Renal pelvis (tissue), 12 donors: ENCODE measurements at places on chromosomes 2 and 18. TPM values are rescaled to one million over a fixed set of nuclear protein-coding genes. Genes with fewer than 3 reads are reported as not detected.
A peak's percentile ranks its signal among the peaks of the same experiment; 100 is the strongest.

- no peak for DNase-seq
Observed at GRCh38 chr18:77342736-77343135, 93.1 kb downstream of the GALR1 start.

DNA sequence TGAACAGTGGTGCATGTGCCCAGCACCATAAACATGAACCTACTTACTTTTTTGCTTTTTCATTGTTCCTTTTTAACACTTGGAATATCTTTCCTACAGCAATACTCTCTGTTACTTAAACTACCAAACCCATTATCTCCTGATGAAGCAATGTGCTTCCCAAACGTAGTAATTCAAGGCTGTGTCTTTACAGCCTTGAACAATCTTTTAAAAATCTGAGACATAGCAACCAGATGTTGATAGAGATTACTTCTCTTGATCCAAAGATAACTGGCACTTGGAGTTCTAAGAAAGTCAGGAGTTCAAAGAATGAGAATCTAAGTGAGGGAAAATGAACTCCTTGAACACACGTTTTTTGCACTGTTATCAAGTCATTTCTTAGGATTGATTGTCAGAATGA is 40.4 kb downstream of the ATP8B1 start:
- no peak for DNase-seq

GRCh38 chr2:207746131-207746530 is 23.6 kb downstream of the FZD5 start:
- peak; percentile 60 for DNase-seq

DNA sequence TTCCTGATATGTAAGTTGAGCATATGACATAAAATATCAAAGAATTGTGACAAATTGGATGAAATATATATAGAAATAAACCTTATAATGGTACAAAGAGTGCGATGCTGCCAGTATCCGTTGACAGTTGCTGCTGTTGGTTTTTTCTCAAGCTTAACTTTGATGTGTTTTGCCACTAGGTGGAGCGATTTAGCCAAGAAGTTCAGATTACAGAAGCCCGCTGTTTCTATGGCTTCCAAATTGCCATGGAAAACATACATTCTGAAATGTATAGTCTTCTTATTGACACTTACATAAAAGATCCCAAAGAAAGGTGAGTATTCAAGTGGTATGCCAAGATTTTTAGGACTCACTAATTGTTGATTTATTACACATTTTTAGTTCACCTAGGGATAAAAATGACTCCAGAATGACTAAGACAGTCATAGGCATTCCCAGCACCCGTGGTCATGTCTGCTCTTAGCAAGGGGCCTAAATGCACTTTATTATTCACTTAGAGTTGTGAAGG is 2.1 kb downstream of the RRM2 start:
- DNase-seq, result peak; percentile 79

GRCh38 chr18:24055878-24056277 is 41.3 kb downstream of the TTC39C start:
- DNase-seq, result no peak

GRCh38 chr2:32516567-32516966 is 111.3 kb upstream of the TTC27 start:
- DNase-seq, result no peak

GRCh38 chr18:39053571-39053970 is 1488.0 kb upstream of the CELF4 start:
- DNase-seq, result no peak

DNA sequence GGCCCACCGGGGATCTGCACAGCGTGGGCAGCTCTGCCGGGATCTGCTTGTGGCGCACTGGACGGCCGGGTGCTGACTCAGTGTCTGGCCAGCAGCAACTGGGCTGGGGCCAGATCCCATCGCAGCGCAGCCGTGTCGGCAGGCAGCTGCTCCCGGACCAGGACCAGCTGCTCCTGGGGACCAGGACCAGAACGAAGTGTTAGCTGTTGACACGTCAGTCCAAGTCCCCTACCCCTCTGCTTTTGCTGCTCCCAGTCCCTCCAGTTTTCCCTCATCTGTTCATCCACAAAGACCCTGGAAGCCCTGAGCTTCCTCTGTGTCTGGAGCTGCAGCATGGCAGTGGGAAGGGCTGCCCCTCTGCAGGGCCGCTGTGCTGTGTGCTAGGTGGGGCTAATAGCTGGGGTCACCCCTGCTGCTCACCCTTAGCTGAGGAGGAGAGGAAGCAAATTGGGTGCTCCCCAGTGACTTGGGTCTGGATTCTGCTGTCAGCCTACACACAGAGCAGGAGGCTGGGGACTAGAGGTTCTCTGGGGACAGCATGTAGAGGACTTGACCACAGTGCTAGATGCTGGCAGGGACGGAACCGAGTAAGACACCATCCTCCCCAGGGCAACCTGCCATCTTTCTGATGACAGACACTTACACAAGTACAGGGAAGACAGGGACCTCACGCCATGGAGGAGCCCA is 16.9 kb upstream of the KIF1A start:
- DNase-seq, result no peak

GRCh38 chr2:27735263-27735904 is 36.1 kb upstream of the MRPL33 start:
- peak; percentile 76 for DNase-seq

- DNase-seq, result no peak
Observed at GRCh38 chr2:219445220-219445640, 10.6 kb downstream of the SPEG start.

DNA sequence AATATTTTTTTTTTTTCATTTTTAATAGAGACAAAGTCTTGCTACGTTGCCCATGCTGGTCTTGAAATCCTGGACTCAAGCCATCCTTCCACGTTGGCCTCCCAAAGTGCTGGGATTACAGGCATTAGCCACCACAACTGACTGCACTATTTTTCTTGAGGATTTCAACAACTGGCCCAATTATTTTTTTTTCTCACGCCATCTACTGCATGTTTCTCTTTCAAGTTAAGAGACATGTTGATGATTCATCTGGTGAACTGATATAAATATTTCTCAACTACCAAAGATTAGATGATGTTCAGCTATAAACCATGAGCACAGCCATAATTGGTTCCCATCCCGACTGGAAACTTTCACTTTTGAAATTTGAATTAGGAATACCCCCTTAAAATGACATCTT is 688.4 kb upstream of the SYT4 start:
- no peak for DNase-seq

GRCh38 chr2:223166983-223167650 is 115.1 kb downstream of the KCNE4 start:
- no peak for DNase-seq

DNA sequence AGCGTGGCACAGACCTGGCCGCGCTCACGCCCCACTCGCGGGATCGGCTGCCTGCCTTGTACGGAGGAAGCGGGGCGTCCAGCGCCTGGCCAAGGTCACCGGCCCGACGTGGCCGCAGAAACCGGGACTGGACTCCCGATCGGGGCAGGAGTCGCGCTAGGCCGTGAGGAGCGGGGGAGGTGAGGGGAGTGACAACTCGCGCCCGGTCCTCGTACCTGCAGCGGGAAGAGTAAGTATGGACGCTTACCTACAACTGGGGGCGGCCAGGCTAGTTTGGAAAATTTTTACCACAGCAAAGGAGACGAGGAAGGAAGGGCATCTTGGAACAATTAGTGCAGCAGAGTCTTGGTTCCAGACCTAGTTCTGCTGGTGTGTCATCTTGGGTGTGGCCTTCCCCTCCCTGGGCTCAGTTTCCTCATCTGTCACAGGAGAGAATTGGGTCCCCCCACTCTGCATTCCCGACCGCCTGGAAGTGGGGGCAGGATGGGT is 693 bp downstream of the UBE2F start:
- DNase-seq, result no peak

DNA sequence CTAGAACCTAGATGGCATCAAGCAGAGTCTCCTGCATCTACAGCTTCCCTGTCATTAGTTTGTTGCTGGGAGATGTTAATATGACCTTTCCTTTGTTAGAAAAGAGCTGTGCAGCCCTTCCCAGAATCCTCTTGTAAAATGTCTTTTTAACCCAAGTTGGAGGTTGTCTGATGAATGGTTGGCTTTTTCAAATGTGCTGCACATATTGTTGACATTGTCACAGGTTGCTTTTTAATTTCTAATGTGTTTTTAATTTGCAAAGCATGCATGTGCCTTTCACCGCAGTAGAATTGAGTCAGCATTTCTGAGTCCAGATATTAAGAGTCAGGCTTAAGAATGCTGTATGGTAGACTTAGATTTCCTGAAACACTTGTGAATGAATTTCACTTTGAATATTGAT is 120.8 kb downstream of the GREB1L start:
- DNase-seq, result no peak

The SERPINB12 gene
- not detected for polyA plus RNA-seq

The MARCO gene
- polyA plus RNA-seq, result 0.31 TPM

The RNF152 gene
- polyA plus RNA-seq, result 6.2 TPM

The SIX3 gene
- not detected for polyA plus RNA-seq

The APCDD1 gene
- 132 TPM for polyA plus RNA-seq
